ENCODE measurements at places on chromosomes 12 and 14.

DNA sequence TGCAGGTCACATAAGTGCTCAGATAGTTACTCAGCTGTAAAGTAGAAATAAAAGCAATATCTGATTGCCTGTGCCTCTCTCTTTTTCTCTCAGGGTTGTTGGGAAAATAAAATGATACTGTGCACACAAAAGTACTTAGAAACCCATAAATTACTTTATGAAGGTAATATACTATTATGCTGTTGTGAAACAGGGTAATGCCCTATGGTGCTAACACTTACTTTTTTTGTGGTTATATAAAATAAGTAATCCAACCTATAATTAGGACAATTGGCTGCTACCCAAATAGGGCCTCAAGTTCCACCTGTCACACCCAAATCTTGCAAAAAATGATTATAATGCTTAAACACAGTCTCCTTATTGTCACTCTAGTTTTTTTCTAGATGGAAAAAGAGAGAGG is 50.6 kb downstream of the DAAM1 start:
- DNase-seq = no peak

DNA sequence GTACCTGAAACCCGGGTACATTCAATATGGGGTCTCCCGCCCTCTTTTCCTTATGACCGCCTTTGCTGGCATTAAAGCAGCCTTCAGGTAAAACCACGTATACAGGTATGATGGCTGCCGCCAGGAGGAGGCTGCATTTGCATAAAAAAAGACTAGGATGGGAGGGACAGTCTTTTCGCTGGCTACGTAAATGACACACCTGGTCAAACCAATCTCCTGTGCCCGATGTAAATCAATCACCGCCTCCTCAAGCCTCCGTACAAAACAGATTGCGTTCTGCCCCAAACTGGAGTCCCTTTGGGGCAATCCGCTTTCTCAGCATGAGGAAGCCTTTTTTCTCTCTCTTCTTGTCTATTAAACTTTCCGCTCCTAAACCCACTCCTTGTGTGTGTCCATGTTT is 8.1 kb upstream of the ALDH1L2 start:
- no peak for DNase-seq

- DNase-seq = no peak
Observed at GRCh38 chr14:36658123-36659009, 3.3 kb upstream of the PAX9 start.

GRCh38 chr12:87200289-87200979 is 828.8 kb downstream of the C12orf50 start:
- no peak for DNase-seq

GRCh38 chr12:8953773-8954402 is 4.4 kb upstream of the M6PR start:
- DNase-seq = no peak

GRCh38 chr14:49950275-49951228 is 57.7 kb downstream of the ARF6 start:
- DNase-seq = no peak

- no peak for DNase-seq
Observed at GRCh38 chr14:95663226-95663797, 22.9 kb upstream of the TCL1B start.

All from stromal cell of bone marrow (primary cell).